Mucosa of descending colon (tissue), 3 donors: ENCODE measurements at places on chromosomes 3 and 15. TPM values are rescaled to one million over a fixed set of nuclear protein-coding genes. Genes with fewer than 3 reads are reported as not detected.

- no peak for DNase-seq
Observed at GRCh38 chr3:27093771-27094170, 275.4 kb downstream of the NEK10 start.

GRCh38 chr15:77168141-77168540 lies 97.2 kb upstream of the TSPAN3 start:
- DNase-seq = no peak

GRCh38 chr15:98807262-98807661 lies 158.9 kb downstream of the IGF1R start:
- no peak for DNase-seq

GRCh38 chr15:90571063-90571541 lies 41.4 kb downstream of the CRTC3 start:
- peak; percentile 64 for DNase-seq

The PAK6 gene
- total RNA-seq = 2.7 TPM

The RLBP1 gene
- 2.1 TPM for total RNA-seq

- DNase-seq = no peak
Observed at GRCh38 chr15:99592145-99592791, 26.5 kb downstream of the MEF2A start.

- no peak for DNase-seq
Observed at GRCh38 chr3:126979046-126979628, 3.8 kb upstream of the PLXNA1 start.

The GJD2 gene
- not detected for total RNA-seq

DNA sequence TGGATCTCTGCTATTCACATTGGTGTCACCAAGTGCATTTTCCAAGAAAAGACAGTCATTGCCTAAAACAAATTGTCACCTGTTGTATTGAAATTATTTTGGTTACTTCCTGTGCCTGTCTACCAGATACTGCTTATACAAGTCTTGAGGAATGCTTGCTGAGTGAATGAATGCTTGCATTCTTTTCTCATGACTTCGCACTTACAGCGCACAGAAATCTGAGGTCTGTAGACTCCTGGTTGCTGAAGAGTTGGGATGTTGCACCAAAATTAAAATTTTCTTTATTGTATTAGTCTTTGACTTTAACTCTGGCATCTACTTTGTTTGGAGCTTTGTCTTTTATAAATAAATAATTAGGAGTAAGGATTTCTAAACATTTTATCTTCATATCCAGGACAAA lies 28.4 kb downstream of the SH3GL3 start:
- DNase-seq = no peak

- peak; percentile 92 for DNase-seq
Observed at GRCh38 chr15:57541805-57542504, 49.7 kb upstream of the MYZAP start.

DNA sequence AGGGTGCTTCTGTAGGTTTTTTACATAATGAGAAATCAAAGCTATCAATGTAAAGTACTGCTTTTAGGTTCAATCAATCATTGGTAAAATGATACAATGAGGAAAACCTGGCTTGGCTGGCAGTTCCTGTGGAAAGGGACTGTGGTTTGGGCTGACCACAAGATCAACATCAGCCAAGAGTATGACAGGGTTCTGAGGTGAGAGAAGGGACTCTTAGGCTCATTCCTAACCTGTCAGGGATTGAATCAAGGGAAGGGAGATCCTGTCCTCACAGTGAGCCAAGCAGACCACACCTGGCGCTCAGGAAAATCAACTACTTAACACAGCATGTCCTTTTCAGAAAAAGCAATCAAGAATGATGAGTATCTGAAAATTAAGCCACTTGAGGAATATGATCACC lies 111.1 kb downstream of the MAGI1 start:
- DNase-seq = no peak

The CLRN1 gene
- not detected for total RNA-seq
